ENCODE measurements at places on chromosomes 13 and 19. TPM values are rescaled to one million over a fixed set of nuclear protein-coding genes. Genes with fewer than 3 reads are reported as not detected.

The PCDH8 gene
- total RNA-seq, result not detected

The ZNF560 gene
- total RNA-seq, result 0.25 TPM

The DCUN1D2 gene
- 9.9 TPM for total RNA-seq

The ZNF600 gene
- 1.9 TPM for total RNA-seq

The FREM2 gene
- total RNA-seq, result not detected

The RPS28 gene
- total RNA-seq, result 116 TPM

The FSTL3 gene
- total RNA-seq, result 100 TPM

The SLC17A7 gene
- total RNA-seq, result not detected

The SAMD4B gene
- 71.9 TPM for total RNA-seq

The ELAVL3 gene
- not detected for total RNA-seq

The ATP4B gene
- total RNA-seq, result not detected

The SLITRK6 gene
- not detected for total RNA-seq

The LAIR2 gene
- not detected for total RNA-seq

The OR4F17 gene
- total RNA-seq, result not detected

The SEMA6B gene
- not detected for total RNA-seq

The ITGBL1 gene
- 462 TPM for total RNA-seq

The CAMSAP3 gene
- total RNA-seq, result not detected

The CDK8 gene
- total RNA-seq, result 11.9 TPM

The TEX29 gene
- total RNA-seq, result not detected

The KLK15 gene
- not detected for total RNA-seq

The METTL21C gene
- not detected for total RNA-seq

The COX6B1 gene
- 328 TPM for total RNA-seq

The SLAIN1 gene
- total RNA-seq, result not detected

The ZNF471 gene
- total RNA-seq, result 4.7 TPM

Data from GM23248 (cell line).